ENCODE measurements at places on chromosomes 5 and 9.
A peak's percentile ranks its signal among the peaks of the same experiment; 100 is the strongest.

- no peak for DNase-seq
Measured at GRCh38 chr9:89448821-89449220, 49.1 kb downstream of the SEMA4D start.

DNA sequence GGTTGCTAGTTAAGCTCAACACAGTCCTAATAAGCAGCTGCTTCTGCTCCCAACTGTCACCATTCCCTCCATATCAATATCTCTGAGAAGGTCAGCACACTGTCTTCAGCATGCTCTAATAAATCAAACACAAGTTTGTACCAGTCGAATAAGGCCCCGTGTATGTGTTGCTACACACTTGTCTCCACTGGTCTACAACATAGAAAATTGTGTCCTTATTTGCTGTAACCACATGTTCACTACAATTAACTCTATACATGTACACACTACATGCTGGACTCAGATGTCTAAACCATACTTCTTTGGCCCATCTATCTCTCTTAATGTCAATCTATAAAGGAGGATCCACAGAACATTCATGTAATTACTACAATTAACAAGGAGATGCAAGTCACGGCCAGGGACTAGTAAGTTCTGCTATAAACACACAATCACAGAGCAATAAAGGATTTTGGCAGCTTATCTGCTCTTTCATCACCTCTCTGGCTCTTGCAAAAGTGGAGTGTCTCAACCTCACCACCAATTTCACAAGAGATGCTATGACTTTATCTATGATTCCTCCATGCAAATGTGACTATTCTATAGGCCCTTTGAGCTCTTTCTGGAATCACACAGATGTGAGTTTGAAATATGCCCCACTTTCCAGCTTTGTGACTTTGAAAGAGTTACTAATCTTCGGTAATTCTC lies 143.9 kb downstream of the SEMA5A start:
- no peak for DNase-seq

- DNase-seq, result no peak
Measured at GRCh38 chr9:13810510-13810909, 503.4 kb downstream of the NFIB start.

DNA sequence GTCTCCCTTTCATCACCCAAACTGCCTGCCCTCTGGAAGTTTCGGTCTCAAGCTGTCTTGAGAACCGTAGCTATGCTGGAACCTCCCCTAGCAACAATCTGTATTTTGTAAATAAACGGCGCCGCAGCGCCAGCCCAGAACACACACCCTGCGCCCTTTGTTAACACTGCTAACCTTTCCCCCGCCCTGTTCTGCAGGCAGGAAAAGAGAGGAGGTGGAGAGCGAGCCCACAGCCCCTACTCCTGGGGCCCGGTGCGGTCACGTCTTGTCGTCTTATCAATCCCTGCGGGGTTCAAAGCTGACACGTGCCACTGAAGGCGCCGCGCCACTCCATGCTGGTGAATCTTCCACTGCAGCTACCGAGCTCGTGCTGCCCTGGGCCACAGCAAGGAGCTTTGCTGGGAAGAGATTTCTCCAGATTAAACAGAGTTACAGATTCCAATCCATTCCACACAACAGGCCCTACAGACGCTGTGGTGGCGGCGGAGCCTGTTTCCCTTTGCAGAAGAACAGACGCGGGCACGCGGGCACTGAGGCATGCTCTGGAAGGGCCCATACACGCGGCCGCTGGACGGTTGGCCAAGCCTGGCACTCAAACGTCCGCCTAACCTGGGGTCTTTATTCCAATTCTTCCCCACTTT lies 25.3 kb downstream of the ZDHHC11B start:
- DNase-seq, result peak; percentile 61

DNA sequence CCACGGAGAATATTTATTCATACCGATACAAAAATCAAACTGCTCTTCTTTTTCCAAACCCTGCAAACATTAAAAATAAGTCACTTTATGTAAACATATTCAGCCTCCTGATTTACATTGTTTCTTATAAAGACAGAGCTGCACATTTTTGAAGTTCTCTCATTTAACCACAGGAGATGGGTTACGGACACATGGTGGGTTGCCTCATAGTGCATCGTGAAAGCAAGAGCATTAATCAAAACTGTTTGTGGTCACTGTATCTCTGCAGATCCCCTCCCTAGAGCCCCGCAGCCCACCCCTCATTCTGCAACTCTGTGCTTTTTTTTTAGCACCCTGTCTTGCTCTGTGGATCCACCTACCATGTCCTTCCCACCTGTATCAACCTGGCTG lies 43.3 kb upstream of the EQTN start:
- no peak for DNase-seq

GRCh38 chr9:117178596-117179375 lies 236.1 kb downstream of the ASTN2 start:
- no peak for DNase-seq

Measured in HuH-7.5 (cell line).